ENCODE measurements at places on chromosomes 11 and 22.
A peak's percentile ranks its signal among the peaks of the same experiment; 100 is the strongest.

GRCh38 chr11:30508594-30508993, 77.6 kb downstream of the MPPED2 start:
- no peak for DNase-seq

DNA sequence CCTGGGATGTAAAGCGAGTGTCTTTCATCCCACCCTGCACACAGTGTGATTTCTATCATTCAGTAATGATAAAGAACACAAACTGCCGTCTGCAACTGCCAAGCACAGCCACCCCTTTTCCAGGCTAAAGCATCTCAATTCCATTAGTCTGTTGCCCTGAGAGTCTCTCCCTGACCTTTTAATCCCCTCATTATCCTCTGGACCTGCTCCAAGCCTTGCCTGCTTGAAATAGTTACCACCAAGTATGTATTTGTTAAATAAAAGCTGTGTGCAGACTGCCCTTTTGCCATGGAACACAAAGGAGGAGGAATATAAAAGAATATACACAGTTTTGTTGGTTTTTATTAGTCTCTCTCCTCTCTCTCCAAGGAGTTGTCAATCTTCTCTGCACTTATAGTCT, 13.0 kb downstream of the GRAP2 start:
- peak; percentile 77 for DNase-seq

DNA sequence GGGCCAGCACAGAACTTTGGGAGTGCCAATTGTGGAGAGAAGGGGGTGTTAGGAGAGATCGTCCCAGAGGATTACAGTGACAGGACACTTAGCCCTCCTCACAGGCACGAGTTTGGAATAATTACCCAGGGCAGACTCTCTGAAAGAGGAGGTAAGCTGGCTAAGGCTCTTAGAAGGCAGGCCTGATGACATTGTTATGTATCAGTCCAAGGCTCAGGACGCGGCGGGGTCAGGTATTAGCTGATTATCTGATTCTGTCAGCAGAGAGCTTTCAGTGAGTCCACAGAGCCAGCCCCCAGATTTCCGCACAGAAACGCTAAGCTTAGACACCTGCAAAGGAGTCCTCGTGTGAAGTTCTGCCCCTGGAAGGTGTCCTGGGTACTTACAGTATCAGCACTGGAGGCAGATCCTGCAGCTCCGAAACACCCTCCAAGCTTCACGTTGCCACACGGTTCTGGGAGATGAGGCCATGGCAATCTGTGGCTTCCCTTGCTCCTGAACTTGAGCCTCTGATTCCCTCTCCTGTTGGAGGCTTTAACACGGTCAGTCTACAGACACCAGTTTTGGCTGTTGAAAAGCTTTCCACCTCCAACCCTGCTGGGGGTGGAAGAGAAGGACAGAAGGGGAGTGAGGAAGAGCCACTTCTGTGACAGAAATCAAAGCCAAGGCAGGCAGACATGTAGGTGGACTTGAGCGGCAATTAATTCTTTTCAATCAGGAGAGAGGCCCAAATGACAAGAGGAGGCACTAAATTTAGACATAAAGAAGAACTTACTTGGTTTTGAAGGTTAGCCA, 123.6 kb upstream of the CADM1 start:
- DNase-seq: no peak

DNA sequence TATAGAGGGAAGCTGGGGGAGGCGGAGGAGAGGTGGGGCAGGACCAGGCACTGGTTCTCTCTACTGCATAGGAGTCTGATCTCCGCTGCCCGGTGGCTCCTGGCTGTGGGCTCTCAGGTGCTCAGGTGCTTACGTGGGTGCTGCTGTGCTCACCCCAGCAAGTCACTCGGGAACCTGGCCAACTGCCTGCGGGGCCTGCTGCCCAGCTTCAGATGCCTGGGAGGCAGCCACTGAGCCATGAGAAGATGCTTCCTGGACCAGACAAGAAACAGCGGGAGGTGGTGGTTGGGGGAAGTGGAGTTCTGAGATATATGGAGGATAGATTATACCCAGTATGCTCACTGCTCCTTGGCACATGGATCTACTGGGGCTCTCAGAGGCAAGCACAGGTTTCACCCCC, 1303.4 kb downstream of the TBC1D22A start:
- peak; percentile 50 for DNase-seq

- no peak for DNase-seq
Measured at GRCh38 chr11:1121331-1121812, 36.4 kb upstream of the MUC5AC start.

GRCh38 chr11:41612415-41612814, 153.0 kb upstream of the LRRC4C start:
- peak; percentile 27 for DNase-seq

DNA sequence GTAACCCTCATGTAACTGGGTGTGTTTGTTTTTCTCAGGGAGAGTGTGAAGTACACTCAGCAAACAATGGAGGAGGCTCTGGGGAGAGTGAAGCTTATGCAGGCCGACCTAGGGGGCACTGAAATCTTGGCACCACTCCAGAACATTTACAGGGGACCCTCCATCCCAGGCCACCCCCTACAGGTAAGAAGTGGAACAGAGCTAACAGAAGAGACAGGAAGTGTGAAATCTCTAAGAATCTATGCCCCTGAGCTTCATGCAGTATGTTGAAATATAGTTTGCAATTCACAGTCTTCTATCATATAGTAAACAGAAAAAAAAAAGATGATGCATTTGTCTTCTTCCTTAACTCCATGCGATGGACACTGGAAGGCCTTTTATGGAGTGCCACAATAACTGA, 8.4 kb downstream of the VWA5A start:
- DNase-seq: no peak

DNA sequence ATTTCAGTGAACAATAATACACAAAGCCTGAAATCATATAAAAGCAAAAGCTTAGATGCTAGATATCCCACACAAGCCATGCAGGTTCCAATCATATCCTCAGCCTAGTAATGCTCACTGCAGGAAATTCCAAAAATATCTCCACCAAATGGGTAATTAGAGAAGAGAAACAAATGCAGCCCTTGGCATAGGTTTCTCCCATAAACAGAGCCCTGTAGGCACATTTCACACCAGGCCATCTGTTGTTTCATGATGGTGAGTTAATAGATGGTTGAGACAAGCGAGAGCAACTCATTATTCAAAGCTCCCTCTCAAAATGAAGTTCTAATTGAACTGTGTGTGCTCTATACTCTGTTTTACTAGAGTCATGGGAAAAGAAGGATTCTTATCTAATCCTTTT, 154.6 kb upstream of the TRPC6 start:
- DNase-seq: no peak

GRCh38 chr11:38460896-38461295, 1862.9 kb upstream of the RAG2 start:
- DNase-seq: peak; percentile 68

GRCh38 chr22:29734406-29734805, 14.6 kb downstream of the CABP7 start:
- DNase-seq: no peak

DNA sequence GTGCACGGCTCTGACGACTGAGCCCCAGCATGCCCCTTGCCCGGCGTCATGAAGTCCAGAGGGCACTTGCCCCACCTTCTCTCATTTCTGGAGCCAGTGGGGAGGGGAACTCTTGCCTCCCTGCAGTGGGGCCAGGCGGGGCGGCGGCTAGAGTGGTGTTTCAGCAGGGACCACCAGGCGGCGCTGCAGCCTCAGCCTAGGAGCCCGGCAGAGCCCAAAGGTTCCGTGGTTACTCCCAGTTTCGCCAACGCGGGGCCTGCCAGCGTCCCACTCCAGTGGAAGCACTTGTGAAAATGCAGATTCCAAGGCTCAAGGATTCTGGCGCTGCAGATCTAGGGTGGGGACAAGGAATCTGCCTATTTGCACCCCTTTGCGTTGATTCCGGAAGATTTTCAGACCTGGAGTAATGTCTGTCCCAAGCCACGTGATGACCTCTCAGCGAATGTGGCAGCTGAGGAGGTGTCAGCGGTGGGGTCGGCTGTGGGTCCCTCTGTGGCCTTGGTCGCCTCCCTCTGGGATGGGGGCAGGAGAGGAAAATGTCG, 55.7 kb downstream of the CD82 start:
- DNase-seq: peak; percentile 92

- no peak for DNase-seq
Measured at GRCh38 chr22:41991111-41991510, 7.5 kb upstream of the WBP2NL start.

GRCh38 chr11:5626196-5626595, 1.4 kb downstream of the TRIM34 start:
- no peak for DNase-seq

GRCh38 chr11:68550485-68550817, 89.9 kb downstream of the PPP6R3 start:
- DNase-seq: no peak

GRCh38 chr11:111983187-111983986, 41.8 kb upstream of the DLAT start:
- DNase-seq: peak; percentile 30

- peak; percentile 52 for DNase-seq
Measured at GRCh38 chr11:68398995-68399851, 61.3 kb upstream of the PPP6R3 start.

DNA sequence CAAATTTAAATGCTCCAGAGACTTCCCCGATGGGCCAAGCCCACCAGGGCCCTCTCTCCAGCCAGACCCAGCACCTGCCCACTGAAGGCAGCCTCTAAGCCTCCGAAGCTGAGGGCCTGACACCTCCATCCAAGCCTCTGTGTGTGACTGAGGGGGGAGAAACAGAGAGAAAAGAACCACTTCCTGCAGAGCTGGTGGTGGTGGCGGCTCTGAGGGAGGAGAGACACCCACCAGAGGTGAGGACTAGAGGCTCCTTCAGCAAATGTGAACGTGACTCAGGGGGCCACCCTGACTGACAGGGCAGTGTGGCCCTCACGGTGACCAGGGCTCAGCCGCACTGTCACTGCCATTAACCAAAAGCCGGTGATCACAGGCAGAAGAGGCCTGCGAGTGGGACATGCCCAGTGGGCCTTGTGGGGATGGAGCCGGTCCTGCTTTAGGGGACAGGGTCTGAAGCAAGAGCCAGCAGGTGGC, 31.0 kb upstream of the CD5 start:
- DNase-seq: no peak

DNA sequence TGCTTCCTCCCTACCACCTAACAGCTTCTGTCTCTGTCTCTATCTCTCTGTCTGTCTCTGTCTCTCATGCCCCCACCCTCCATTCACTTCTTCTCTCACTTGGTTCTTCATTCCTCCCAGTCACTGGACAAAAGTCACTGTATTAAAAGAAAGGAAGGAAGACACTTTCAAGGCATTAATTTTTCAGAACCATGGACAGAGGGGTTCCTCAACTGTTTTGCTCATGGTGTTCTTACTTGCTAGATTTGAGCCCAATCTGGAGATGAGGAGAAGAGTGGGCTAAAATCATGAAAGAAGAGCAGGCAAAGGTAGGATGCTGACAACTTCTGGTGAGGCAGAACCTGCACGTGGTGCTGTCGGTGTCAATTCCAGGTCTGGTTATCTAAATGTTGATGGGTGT, 116.7 kb upstream of the LARGE1 start:
- DNase-seq: peak; percentile 60

DNA sequence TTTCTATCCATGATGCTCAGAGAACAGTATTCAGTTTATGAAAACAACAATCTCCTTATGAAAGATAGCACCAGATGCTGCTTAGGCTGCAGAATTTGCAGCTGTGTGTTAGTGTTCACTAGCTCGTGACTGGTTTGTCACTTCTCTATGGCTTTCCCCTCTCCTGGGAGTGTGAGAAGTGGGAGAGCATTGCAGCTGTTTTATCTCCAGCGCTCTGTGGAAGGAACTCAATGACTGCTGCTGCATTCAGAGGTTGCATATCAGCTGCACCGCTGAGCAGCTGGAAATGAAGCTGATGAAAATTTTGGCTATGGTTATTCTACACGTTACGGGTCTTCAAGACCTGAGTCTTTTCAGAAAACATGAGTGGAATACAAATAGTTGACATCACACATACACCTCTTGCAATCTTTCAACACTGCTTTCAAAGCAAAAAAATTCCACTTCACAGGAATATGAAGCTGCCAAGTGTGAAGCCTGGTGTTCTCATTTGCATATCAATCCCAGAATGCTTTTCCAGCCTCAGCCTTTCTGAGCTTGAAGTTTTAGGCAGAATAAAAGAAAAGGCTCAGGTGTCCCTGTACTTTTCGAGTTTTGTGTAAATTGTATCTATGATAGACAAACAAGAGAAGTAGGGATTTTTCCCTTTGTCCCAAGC, 149.3 kb upstream of the DDI1 start:
- DNase-seq: peak; percentile 20

GRCh38 chr22:35070451-35071093, 4.6 kb downstream of the ISX start:
- no peak for DNase-seq

DNA sequence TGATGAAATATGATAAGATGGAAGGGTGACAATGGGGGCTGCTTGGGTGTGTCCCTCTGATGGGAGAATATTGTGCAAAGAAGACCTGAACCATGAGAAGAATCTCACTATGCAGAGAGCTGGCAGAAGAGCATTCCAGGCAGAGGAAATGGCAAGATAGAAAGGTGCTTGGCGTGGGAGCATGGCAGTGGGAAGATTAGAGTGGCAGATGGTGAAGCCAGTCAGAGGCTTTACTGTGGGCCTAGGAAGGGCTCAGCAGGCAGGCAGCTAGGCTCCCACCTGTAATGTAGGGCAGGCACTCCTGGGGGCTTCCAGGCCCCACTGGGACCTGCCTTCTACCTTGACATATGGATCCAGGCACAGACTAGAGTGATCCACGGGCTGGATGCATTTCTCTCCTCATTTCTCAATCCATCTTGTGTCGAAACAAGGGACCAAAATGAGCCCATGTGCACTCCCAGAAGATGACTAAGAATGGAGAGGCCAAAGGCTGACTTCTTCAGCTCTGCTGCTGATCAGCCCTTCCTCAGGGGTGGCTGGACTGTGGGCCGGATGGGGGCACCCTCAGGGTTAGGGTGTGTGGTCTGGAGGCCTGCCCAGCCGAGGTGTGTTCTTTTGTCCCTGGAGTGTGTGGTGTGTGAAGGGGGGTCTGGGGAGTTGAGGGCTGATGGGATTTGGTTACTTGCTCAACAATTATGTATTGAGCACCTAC, 88.3 kb downstream of the TSPAN18 start:
- DNase-seq: no peak

DNA sequence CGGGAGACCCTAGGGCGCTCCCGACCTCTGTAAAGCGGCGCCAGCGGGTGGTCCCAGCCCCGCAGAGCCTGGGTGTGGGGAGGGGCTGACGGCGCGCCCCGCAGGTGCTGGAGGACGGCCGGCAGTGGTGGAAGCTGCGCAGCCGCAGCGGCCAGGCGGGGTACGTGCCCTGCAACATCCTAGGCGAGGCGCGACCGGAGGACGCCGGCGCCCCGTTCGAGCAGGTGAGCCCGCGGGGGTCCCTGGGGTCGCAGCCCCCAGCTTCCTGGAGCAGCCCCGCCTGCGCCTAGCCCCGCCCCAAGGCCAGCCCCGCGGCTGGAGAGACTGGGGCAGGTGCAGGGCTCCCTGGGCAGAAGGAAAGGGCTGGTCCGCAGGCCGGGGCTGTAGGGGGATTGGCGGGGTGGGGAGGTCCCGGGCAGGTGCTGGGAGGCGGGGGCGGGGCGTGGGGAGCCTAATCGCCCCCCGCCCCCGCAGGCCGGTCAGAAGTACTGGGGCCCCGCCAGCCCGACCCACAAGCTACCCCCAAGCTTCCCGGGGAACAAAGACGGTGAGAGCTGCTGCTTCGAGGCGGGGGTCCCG, 19.7 kb downstream of the EPS8L2 start:
- no peak for DNase-seq

All from eye (tissue), 1 donor.